Activated effector memory CD4-positive, alpha-beta T cell treated with Interleukin-2 at 50 U/mL for 16 hours (primary cell): ENCODE measurements at places on chromosomes 2 and 18.

DNA sequence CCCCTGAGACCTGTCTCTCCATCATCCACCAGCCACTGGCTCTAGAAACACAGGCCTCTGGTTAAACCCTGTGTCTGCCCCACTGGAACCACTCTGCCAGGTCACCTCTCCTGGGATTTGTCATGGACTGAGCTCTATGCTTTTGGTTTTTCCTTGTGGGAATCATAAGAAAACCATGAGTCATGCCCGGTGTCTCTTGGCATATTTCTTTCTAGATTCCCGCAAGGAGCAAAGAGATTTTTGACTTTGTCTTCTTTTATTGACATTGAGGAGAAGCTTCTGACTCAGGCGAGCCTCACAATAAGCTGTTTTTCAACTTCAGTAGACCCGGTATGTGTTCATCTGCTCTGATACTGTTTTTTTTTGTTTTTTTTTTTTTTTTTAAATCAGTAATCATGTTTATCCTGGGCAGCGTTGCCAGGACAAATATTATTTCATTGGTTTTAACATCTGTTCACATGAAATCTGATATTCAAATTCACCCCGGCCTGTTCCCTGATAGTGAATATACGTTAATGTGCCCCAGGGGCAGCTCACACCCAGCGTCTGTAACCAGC is 207.1 kb downstream of the ACKR3 start:
- DNase-seq: no peak

DNA sequence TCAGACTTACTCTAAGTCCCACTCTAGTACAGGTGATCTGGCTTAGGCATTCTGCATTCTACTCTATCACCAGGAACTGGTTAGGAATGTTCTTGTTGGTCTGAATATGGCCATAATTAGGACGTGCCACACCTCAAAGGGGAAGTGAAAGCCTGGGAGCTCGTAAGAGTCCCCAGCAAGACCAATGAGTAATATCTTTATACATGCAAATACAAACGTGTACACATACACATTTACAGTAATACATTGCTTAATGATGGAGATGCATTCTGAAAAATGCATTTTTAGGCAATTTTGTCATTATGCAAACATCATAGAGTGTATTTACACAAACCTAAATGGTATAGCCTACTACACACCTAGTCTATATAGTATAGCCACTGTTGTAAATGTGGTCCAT is 19.5 kb upstream of the ERCC3 start:
- no peak for DNase-seq

DNA sequence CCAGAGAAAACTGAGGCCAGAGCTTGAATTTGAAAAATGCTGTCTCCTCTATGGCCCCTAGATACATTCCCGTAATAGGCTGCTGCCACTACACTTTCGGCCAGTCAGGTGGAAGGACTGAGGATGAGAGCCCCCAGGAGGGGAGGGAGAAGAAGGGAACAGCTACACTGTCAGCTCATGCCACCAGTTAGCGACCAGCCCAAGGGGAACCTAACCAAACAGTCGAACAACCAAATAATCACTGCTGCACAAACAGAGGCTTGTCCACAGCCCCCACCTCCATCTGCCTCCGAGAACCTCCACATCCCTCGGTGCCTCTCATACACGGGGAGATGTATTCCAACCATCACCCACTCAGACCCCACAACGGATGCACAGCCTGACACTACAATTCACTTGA is 7.3 kb downstream of the ZNF516 start:
- no peak for DNase-seq

DNA sequence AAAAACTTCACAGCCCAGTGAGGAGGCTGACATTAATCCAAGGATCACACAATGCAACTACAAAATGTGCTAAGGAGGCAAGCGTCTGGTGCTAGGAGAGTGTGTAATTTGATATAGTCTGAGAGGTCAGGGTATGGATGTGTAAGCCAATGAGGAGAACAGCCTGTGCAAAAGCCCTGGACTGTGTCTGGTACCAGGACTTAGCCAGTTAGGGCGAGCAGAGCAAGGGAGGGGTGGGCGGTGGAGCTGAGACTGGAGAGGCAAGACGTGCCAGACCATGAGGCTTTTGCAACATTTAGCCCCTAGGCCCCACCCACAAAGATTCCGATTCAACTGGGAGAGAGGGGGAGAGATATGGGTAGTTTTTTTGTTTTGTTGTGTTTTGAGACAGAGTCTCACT is 33.5 kb upstream of the SPRED2 start:
- no peak for DNase-seq
